NCI-H1436 (cell line): ENCODE measurements at places on chromosomes 6 and 20.

- DNase-seq: no peak
Observed at GRCh38 chr20:18031888-18032509, 25.7 kb downstream of the OVOL2 start.

GRCh38 chr6:63391203-63391970 is 71.6 kb upstream of the LGSN start:
- DNase-seq: no peak

DNA sequence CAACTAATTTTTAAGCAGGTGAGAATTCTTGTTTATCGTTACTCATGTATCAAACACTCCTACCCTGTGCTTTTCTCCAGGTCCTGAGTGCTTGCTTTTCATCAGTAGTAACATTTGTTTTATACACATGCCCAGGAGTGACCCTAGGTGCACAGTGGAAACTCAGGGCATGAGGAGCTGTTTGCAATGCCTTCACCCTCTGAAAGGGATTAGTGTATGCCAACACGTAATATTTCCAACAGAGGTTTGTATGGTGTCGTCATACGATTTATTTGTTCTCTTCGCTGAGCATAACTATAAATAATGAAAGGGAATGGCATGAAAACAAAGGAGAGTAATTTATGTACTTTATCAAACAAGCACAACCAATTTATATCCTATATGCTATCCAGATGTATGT is 537.4 kb upstream of the MMS22L start:
- no peak for DNase-seq

- no peak for DNase-seq
Observed at GRCh38 chr6:16653226-16653625, 108.0 kb downstream of the ATXN1 start.

GRCh38 chr6:37033819-37034795 is 28.7 kb downstream of the FGD2 start:
- DNase-seq: no peak

DNA sequence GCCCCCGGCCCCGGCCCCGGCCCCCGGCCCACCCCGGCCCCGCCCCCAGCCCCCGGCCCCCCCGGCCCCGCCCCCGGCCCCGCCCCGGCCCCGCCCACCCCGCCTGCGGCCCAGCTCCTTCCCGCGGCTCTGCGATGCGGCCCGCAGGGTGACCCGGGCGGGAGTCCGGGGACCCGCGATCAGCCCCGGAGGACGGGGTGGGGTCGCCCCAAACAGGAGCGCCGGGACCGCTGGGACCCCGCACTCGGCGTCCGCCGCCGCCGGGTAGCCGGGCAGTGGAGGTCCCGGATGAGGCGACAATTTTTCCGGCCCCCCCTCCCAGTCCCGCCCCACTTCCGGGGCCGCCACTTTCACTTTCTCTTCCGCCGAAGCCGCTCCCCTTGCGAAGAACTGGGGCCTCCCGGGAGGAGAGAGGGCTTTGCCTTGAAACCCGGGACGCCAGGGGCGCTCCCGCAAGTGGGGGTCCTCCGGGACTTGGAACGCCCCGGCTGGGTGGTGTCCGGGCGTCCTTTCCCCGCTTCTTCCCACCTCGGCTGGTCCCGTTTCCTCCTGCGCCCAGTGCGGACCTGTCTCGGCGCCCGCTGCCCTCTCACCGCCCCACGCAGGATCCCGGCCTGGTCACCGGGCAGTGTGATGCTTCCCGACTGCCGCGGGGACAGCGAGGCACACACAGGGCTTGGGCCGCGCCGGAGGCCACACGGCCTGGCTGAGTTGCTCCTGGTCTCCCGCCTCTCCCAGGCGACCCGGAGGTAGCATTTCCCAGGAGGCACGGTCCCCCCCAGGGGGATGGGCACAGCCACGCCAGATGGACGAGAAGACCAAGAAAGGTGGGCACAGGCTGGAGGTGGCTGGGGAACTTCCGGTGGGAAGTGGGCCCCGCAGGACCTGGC is at the start of gene RBCK1:
Gene RBCK1 (plus strand): TSS at position 347 of the 890 bp plus-strand sequence. CDS start 459 bp downstream, at position 806.
- peak; percentile 80 for DNase-seq

DNA sequence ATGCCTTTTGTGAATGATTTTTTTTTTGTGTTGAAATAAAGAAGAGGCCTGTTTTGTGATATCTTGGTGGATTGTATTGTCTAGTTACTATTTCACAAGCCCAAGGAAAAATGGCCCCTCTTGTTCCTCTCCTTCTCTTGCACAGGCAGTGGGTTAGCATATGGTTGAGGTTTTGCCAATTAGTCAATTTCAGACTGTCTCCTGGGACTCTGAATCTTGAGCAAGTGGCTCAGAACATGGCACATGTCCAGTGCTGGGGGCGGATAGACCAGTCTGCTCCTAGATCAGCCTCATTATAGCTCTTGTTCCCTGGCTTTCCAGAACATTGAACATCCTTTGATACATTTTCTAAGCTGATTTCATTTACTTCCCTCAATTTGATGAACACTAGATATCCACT is 589.2 kb downstream of the PHF3 start:
- no peak for DNase-seq

GRCh38 chr6:127458817-127459216 is 372 bp downstream of the KIAA0408 start:
- DNase-seq: no peak

DNA sequence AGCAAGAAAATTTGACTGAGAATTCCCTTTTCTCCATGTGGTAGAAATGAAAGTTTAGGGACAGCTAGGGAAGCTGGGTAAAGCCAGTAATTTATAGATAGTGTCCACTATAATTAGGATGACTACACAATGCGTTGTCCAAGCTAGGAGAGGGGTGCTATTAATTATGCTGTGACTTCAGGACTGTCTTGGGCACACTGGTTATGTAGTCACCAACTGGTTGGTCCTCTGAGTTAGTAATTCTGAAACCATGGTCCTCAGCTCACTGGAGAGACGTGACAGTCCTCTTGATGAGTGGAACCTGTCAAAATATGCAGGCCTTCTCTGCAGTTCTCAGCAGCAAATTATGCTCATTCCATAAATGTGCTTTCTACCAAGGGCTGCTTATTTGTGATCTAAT is 94.6 kb upstream of the ENPP5 start:
- DNase-seq: no peak

GRCh38 chr20:7080472-7080871 is 313.0 kb downstream of the BMP2 start:
- DNase-seq: no peak

GRCh38 chr20:32527447-32528055 is 57.6 kb downstream of the NOL4L start:
- DNase-seq: peak; percentile 42

DNA sequence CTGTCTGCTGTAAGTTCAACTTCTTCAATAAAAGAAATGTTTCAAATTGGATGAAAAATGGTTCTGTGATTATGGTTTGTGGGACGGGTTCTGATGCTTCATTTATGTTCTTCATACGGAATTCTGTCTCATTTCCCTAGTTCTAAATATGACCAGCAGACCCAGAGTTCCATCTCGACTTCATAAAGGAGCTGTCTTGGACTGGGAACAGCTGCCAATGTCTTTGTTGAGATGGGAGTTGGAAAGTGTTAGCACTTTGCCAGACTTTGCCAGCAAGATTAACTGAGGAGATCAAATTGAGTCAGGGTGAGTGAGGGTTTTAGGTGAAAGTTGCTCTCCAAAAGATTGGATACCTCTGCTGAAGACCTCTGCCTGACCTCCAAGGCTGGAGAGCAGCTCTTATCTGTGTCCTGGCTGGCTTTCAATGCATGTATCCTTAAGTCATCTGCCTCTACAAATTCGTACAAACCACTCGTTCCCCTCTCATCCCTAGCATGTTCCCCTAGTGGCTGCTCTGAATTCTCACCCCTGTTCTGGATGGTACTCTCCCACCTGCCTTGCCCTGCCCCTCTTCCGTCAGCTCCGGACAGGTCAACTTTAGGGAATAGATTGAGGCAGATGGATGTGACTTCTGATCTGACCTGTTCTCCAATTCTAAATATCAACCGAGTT is at the start of gene EFCAB8:
Gene EFCAB8 (plus strand): TSS at position 223 of the 672 bp plus-strand sequence. CDS start 4,870 bp downstream, outside the sequence.
- DNase-seq: no peak

DNA sequence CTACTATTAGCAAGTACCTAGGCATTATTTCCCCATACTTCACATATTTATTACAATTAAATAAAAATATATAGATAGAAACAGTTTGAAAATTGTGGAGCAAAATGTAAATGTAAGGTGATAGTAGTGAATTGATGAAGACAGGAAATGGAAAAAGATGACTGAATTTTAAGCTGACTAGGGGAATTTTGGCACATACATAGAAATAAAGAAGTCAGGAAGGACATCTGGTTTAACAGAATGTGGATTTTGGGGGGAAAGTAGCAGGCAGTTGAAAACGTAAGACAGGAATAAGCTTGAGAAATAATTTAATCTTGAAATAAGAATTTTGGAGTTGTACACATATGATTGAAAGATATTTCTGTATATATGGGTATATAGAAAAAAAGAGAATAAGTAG is 701.7 kb upstream of the CITED2 start:
- no peak for DNase-seq

GRCh38 chr6:107560657-107561056 is 70.7 kb downstream of the SOBP start:
- no peak for DNase-seq

DNA sequence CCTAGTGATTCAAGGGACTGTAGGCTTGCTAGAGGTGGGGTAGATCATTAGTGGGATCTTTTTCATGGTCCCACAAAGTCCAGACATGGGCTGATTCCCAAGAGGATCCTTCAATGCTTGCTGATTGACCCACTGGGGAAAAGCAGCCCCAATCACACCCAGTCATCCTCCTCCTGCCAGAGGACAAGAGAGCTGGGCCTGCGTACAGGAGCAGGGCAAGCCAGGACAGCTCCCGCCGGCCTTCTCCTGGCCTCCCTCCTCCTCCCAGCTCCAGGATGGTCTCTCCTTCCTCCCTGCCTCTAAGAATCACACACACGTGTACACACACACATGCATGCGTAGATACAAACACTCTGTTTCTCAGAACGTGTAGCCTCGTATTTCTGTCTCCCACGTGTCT is 27.0 kb downstream of the KCNK15 start:
- DNase-seq: no peak

GRCh38 chr20:9180481-9181257 is 111.8 kb downstream of the PLCB4 start:
- DNase-seq: no peak
